ENCODE measurements at places on chromosomes 6 and 20. TPM values are rescaled to one million over a fixed set of nuclear protein-coding genes. Genes with fewer than 3 reads are reported as not detected.

The TRIM31 gene
- not detected for total RNA-seq

The TMC2 gene
- not detected for total RNA-seq

The MAPK13 gene
- total RNA-seq, result 0.89 TPM

The ENPP4 gene
- 7.3 TPM for total RNA-seq

DNA sequence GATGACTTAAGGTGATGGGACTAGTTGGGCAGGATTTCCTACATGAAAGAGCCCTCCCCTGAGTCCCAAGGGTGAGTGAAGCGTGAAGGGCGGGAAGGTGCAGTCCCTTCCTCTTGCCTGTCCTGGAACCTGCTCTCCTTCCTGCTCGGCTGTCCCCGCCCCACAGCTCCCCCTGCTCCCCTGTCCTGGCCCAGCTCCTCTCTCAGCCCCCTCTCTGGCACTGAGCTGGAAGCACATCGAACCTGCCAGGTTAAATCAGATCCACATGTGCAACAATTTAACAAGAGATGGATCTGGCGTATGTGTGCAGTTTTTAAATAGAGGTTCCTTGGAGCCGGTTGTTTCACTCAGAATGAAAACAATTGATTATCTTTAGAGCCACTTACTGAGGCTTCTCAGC, 95.0 kb downstream of the LRFN2 start:
- no peak for DNase-seq

DNA sequence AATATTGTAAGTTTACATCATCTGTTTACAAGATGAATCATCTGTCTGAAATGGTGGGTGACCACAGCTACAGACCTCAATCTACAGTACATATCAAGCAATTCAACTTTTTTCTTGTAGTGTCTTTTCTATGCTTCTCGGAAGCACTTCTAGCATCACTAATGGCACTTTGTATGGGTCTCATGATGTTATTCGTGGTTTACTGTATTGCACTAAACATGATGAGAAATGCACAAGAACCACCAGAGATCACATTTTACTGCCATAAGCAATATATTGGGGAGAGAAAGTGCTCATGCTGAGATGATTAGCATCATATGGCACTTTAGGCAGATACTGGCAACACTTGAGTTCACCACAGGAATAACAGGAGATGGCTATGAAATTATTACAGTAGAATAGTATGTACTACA, 15.4 kb upstream of the BTBD3 start:
- no peak for DNase-seq

DNA sequence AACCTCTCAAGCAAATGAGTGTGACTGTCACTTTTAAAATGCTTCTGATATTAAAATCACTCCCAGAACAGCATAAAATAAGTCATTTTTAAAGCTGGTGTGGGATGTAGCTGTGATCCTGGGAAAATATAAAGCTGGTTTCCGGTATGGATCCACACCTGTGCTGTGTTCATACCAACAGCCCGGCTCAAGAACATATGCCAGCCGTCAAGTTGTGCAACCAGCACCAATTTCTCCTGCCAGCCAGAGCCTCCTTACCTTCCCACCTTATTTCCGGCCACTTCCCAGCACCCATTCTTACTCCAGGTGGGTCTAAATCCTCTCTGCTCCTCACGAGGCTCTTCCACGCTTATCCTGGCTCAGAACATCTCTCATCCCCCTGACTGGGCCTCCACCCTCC, 50.9 kb upstream of the RPS6KA2 start:
- DNase-seq, result no peak

GRCh38 chr20:63238514-63239125, 2.9 kb downstream of the BIRC7 start:
- DNase-seq, result no peak

DNA sequence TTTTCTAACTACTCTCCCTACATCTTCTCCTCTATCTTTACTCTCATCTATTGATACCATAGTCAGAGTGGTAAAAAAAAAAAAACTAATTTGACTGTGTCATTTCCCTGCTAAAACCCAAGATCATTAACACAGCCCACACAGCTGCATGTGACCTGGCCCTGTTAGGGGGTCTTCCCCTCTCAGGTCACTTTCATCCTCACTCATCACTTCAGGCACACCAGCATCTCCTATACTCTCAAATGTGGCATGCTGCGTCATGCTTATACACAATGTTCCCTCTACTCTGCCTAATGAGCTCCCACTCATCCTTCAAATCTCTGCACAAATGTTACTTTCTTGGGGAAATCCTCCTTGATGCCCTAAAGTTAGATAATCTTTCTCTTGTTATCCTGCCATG, 86.8 kb downstream of the CDK19 start:
- DNase-seq, result no peak

- DNase-seq, result no peak
Measured at GRCh38 chr6:162379757-162380409, 347.7 kb downstream of the PRKN start.
